ENCODE measurements at places on chromosomes 6 and 20.

- no peak for DNase-seq
Measured at GRCh38 chr20:41172296-41173140, 35.2 kb downstream of the PLCG1 start.

GRCh38 chr6:169073311-169073710 is 180.3 kb downstream of the THBS2 start:
- no peak for DNase-seq

DNA sequence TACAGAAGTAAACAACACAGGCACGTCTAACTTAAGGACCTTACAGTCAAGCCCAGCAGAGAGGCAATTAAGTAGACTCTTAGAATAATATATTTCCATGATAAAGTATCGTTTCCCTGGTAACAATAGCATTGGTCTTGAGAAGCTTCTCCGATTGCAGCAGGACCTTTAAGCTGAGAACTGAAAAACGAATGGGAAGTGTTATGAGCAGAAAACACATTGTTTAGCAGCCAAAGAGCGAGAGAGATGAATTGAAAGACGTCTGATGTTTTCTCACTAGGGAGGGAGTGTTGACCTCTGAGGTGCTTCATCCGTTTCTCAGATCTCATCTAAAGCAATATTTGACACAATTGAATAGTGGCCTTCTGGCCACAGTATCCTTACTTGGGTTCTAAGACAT is 855 bp downstream of the BYSL start:
- DNase-seq, result no peak

- DNase-seq, result peak; percentile 62
Measured at GRCh38 chr20:9068841-9069663, at the start of gene PLCB4. PLCB4 (plus strand) TSS chr20:9069087; CDS start chr20:9307815, 238,728 bp downstream.

- DNase-seq, result no peak
Measured at GRCh38 chr20:58841539-58842264, 9.0 kb downstream of the GNAS-AS1 start.

GRCh38 chr6:782141-782540 is 89.2 kb upstream of the EXOC2 start:
- no peak for DNase-seq

DNA sequence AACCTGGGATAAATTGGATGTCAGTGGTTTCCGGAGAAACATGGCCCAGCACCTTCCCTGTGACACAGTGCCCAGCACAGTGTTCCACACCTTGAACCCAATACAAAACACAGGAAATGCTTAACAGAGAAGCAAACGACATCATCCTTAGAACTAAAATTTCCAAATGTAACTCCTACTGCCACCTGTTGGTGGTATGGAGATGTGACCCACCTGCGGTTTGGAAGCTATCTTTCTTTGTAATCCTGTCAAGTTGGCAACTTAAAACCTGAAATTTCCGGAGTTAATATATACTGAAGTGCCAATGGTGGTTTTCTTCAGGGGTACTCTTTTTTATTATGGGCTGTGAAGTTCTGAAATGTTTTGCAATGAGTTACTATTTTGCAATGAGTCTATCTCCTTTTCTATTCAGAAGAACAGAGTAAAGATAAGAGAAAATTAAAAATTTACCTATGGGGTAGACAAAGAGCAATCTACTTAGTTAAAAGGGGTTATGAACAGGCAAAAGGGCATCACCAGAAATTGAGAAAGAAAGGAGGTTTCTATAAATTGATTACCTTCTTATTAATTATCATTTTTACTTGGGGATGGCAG is 658.8 kb downstream of the PTPRT start:
- no peak for DNase-seq

DNA sequence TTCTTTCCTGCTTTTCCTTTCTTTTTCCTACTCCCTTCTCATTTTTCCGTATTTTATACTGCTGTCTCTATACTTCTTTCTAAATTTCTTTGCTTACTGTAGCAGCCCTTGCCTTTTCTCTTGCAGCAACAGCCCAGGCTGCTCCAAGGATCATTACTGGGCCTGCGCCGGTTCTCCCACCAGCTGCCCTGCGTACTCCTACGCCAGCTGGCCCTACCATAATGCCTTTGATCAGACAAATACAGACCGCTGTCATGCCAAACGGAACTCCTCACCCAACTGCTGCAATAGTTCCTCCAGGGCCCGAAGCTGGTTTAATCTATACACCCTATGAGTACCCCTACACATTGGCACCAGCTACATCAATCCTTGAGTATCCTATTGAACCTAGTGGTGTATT is 148.8 kb downstream of the QKI start:
- no peak for DNase-seq

- no peak for DNase-seq
Measured at GRCh38 chr6:3962291-3963280, 113.4 kb downstream of the FAM50B start.

GRCh38 chr6:36028088-36028876 is 674 bp downstream of the MAPK14 start:
- DNase-seq, result no peak

GRCh38 chr6:100665041-100665380 is 200.3 kb upstream of the SIM1 start:
- no peak for DNase-seq
